Left renal pelvis (tissue), 4 donors: ENCODE measurements at places on chromosomes 2 and 18. TPM values are rescaled to one million over a fixed set of nuclear protein-coding genes. Genes with fewer than 3 reads are reported as not detected.

BUB1 gene
- polyA plus RNA-seq = 22.9 TPM

GRCh38 chr2:193841384-193842150 is 1646.8 kb upstream of the TMEFF2 start:
- DNase-seq = no peak

- no peak for DNase-seq
Measured at GRCh38 chr2:149735237-149735958, 147.8 kb upstream of the MMADHC start.

DNA sequence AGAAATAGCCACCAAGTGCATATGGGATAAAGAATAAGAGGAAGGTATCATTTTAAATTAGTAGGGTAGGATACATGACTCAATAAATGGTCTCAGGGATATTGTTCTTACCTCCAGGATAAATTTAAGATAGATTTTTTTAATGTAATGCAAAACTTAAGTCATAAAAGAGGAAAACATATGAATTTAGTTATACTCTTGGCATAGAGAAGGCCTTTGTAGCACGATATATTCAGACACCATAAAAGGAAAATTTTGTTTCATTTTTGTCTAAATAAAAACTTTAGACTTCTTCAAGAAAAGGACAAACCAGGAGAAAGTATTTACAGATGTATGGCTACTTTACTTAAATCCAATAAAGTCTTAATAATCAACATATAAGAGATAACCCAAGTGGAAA is 78.5 kb upstream of the CAB39 start:
- no peak for DNase-seq

- DNase-seq = no peak
Measured at GRCh38 chr2:71496156-71496770, 42.9 kb downstream of the DYSF start.
